Mucosa of descending colon (tissue), 3 donors: ENCODE measurements at places on chromosomes 7 and 10. TPM values are rescaled to one million over a fixed set of nuclear protein-coding genes. Genes with fewer than 3 reads are reported as not detected.

GRCh38 chr10:24262929-24263590, 54.1 kb downstream of the KIAA1217 start:
- no peak for DNase-seq

FANK1 gene
- 7.4 TPM for total RNA-seq

- DNase-seq = no peak
Observed at GRCh38 chr7:25714013-25714412, 438.0 kb upstream of the NFE2L3 start.

ASB10 gene
- total RNA-seq = not detected

GRCh38 chr10:11243425-11244222, 226.0 kb downstream of the CELF2 start:
- DNase-seq = no peak

DNA sequence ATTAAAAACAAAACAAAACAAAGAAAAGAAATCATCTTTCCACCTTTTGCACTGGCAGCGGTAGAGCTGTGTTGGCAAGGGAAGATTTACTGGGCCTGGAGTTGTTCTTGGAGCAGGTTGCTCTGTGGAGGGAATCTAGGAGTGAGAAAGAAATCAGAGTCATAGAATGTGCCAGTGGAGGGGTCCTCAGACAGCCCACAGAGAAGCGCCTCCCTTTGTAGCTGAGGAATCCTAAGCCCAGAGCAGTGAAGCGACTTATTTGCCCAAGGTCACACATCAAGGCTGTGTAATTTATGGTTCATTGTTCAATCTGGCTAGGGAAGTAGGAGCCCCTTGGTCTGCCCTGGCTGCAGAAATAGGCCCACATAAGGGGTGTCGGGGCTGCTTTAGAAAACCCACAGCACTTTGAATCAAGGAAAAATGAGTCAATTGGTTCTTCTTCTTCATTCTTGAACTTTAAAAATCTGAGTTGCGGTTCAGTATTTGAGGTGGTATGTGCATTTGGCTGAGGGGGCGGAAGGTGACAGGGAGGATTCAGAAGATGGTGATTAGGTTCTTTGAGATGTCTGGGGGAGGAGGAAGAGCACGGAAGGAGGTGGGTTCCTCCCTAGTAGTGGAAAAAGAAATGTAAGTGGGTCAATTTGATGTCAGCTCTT, 253.7 kb downstream of the PTEN start:
- no peak for DNase-seq

- DNase-seq = no peak
Observed at GRCh38 chr10:132597654-132598053, 60.1 kb downstream of the INPP5A start.

PLA2G12B gene
- 13.9 TPM for total RNA-seq

CALHM3 gene
- not detected for total RNA-seq

DNA sequence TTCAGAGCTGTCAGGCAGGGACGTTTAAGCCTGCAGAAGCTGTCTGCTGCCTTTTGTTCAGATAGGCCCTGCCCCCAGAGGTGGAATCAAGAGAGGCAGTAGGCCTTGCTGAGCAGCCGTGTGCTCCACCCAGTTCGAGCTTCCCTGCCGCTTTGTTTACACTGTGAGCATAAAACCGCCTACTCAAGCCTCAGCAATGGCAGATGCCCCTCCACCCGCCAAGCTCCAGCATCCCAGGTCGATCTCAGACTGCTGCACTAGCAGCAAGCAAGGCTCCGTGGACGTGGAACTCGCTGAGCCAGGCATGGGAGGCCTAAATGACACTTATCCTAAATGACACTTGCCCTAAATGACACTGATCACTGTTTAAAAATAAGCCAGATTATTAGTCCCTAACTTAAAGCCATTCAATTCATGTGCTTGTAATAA, 6.8 kb upstream of the ASB15 start:
- DNase-seq = peak; percentile 43

- DNase-seq = no peak
Observed at GRCh38 chr7:142767451-142767850, 3.3 kb upstream of the PRSS2 start.

TMEM196 gene
- total RNA-seq = not detected

ARMC3 gene
- not detected for total RNA-seq

DNA sequence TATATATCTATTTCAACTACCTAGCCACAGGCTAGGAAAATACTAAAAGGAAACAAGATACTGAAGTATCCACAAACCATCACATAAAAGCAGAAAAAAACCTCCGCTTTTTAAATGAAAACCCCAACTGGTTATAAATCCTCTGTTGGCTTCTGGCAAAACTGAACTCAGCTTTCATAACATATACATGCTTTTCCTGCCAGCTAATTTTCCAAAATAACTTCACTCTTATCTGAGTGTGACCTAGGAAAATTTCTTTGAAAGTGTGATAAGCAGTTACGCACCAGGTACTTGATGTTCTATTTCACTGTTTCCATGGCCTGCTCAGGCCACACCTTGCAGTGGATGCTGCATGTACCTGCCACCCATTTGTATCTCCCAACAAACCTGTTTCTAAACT, 11.8 kb downstream of the FAM3C start:
- DNase-seq = no peak

DNA sequence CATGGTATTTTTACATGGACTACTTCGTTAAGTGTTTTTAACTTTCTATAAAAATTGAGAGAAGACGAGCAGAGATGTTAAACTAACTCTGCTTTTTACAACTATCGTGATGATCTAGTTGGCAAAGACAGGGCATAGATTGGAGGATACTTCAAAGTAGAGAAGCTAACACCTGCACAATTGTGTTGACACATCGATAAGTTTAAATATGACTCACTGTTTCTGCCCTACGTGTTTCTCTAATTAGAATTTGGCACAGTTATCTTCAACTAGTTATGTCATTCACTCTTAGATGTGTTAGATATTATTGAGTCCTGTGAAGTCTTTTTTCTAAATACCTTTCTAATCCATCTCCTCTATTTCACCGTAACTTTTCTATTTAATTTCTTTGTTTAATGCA, 68.5 kb upstream of the FERD3L start:
- DNase-seq = no peak

DNA sequence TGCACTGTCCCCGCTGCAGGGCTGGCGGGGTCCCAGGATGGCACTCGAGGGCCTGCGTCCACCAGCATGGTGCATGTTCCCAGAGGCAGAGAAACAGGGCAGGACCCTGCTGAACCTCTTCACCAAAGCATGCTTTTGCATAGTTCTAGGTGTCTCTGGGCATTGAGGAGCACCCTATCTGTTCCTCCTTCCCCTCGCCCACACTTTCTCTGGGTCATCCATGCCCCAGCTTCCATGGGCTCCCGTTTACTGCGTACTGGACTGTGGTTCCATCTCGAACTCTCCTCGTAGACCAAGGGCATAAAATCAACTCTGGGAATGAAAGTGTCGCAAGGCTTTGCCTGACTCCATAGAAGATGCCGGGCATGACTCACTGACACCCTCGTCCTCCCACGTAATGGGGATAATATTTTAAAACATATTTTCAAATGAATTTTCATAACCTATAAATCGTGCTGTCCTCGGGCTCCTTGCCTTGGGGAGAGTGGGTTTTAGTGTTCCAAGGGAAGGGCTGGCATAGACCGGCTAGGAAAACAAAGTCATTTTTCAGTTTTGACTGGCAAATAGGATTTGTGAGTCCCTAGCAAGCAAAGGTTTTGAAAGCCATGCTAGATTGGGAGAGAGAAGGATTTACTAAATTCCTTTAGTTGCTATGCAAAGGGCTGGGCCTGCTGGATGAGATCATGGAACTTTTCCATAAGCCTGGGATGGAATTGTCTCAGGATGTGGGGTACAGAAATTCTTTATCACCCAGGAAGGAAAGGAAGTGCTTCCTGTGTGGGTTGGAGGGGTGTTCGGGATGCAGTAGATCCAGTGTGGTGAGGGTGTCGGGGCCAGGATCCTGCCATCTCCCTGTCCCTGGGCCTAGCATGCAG, 498.7 kb upstream of the MKI67 start:
- DNase-seq = no peak

GRCh38 chr7:11592699-11593098, 239.3 kb downstream of the THSD7A start:
- no peak for DNase-seq
